ENCODE measurements at places on chromosomes 3 and 15.
A peak's percentile ranks its signal among the peaks of the same experiment; 100 is the strongest.

GRCh38 chr3:15581471-15582394 lies 19.6 kb downstream of the HACL1 start:
- DNase-seq: no peak

GRCh38 chr3:149555927-149556326 lies 81.4 kb downstream of the TM4SF4 start:
- DNase-seq: peak; percentile 75

- DNase-seq: no peak
Observed at GRCh38 chr3:13887495-13888300, 7.8 kb upstream of the WNT7A start.

- no peak for DNase-seq
Observed at GRCh38 chr15:74618841-74619596, 3.4 kb downstream of the CLK3 start.

GRCh38 chr3:30539772-30540171 lies 66.6 kb upstream of the TGFBR2 start:
- peak; percentile 84 for DNase-seq

GRCh38 chr15:51310064-51310463 lies 28.3 kb downstream of the CYP19A1 start:
- DNase-seq: peak; percentile 78

DNA sequence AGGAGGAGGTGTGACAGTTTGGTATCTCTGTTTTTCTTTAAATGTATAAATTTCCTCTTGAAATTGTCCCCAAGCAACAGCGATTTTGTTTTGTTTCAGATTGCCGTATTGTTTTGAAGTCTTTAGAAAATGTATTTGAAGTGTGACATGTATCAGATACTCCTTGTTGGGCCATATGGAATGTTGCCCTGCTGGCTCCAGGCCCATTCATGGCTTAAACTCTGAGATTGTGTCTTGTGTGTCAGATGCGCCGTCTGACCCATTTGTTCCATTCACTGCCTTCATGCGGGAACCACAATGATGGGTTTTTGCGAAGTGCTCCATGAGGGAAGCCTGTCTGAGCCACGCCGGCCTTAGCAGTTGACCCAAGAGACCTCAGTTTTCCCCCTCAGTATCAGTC lies 75.2 kb upstream of the ADAMTSL3 start:
- no peak for DNase-seq

DNA sequence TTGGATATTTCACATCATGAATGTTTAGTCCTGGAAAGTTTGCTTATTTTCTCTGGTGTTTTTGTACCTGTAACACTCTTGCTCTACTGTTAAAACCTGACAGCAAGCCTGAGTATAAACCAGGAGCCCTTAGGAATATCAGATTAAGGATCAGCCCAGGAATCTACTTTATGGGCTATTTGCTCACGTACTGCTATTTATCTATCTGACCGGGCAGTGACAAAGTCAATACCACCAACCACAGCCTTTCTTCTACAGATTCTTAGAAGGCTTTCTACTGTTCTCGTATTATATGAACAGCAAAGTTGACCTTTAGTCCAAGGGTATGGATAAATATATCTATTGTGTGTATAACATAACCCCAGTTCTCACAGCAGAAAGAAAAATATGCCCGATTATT lies 521.2 kb downstream of the RBMS3 start:
- DNase-seq: no peak

GRCh38 chr3:94928921-94929320 lies 866.1 kb downstream of the NSUN3 start:
- peak; percentile 62 for DNase-seq

DNA sequence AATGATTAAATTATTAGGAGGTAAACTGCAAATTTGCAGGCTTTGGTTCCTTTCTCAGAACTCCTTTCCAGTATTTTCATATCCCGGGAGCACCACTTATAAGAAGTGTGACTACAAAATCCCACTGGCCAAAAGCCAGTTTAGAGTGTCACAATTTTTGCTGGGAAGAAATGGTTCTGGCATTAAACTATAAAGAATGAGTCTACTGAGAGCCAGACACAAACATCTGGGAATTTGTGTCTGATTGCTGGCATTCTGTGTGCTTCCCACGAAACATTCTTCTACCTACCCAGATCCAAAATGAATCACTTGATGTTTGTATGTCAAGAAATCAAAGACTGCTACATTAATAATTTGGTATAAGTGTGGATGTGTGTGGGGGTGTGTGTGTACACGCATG lies 82.8 kb downstream of the DUT start:
- DNase-seq: peak; percentile 89

DNA sequence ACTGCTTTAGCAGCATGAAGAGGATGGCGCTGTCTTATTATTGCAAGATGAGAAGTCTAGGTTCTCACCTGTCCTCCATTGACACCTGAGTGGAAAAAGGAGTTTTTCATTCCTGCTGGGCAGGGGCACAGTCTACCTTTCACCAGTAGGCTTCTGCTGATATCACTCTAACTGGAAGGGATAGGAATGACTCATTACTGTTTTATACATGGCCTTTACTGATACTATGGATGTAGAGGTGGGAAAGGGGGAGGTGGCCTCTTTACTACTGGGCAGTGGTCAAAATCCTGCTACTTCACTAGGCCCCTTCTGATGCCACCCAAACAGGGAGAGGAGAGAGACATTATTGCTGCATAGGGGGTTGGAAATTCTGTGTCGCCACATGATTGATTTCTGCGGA lies 97.8 kb downstream of the BBX start:
- no peak for DNase-seq

Data from fibroblast of skin of right biceps (primary cell).